Mesothelial cell of epicardium (in vitro differentiated cells): ENCODE measurements at places on chromosomes 13 and 19.

GRCh38 chr13:35646056-35646774, 169.7 kb upstream of the MAB21L1 start:
- DNase-seq: no peak

GRCh38 chr19:16234552-16235445, 37.1 kb downstream of the AP1M1 start:
- DNase-seq: no peak

DNA sequence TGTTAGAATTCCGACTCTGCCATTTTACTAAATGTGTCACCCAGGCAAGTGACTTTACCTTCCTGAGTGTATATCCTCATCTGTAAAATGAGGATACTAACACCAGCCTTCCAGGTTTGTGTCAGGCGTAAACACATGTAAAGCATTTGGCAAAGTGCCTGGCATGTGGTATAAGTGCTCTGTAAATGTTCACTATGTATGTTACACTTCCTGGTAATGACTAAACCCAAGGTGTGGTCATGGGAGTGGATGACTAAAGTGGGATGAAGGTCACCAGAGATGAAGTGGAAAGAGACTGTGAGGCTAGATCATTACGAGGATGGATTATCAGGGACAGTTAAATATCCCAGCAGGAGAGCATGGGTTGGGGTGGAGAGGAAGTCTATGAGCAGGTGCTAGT, 25.6 kb downstream of the DEDD2 start:
- DNase-seq: no peak

GRCh38 chr13:53357582-53357981, 329.0 kb downstream of the OLFM4 start:
- no peak for DNase-seq

GRCh38 chr13:99307247-99307646, at the start of gene GPR183:
Gene GPR183 (minus strand): TSS chr13:99307399. CDS start chr13:99296145, 11,254 bp downstream.
- DNase-seq: no peak
